Stimulated activated CD8-positive, alpha-beta memory T cell treated with anti-CD3 and anti-CD28 coated beads, Interleukin-4, amount 100 ng/mL, for 4 hours (primary cell): ENCODE measurements at places on chromosomes 12 and 14.

GRCh38 chr12:89040146-89040964 lies 311.9 kb downstream of the DUSP6 start:
- peak; percentile 59 for DNase-seq

DNA sequence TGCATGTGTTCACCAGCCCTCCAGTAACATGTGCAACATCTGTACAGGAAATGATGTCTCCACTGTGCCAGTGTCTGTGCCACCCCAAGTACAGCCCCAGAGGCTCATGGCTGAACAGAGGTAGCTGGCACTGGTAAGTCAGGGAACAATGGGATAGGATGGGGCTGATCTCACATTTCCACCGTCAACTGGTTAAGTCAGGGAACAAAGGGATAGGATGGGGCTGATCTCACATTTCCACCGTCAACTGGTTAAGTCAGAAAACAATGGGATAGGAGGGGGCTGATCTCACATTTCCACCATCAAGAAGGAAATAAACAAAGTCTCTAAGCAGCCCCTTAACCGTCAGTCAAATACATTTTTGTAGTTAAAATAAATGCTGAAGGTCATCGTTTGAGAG lies 246.6 kb downstream of the TMEM132D start:
- no peak for DNase-seq

GRCh38 chr12:116880817-116881324 lies 370 bp downstream of the HRK start:
- DNase-seq: no peak

GRCh38 chr14:94689985-94690400 lies 77.8 kb downstream of the SERPINA3 start:
- DNase-seq: no peak

DNA sequence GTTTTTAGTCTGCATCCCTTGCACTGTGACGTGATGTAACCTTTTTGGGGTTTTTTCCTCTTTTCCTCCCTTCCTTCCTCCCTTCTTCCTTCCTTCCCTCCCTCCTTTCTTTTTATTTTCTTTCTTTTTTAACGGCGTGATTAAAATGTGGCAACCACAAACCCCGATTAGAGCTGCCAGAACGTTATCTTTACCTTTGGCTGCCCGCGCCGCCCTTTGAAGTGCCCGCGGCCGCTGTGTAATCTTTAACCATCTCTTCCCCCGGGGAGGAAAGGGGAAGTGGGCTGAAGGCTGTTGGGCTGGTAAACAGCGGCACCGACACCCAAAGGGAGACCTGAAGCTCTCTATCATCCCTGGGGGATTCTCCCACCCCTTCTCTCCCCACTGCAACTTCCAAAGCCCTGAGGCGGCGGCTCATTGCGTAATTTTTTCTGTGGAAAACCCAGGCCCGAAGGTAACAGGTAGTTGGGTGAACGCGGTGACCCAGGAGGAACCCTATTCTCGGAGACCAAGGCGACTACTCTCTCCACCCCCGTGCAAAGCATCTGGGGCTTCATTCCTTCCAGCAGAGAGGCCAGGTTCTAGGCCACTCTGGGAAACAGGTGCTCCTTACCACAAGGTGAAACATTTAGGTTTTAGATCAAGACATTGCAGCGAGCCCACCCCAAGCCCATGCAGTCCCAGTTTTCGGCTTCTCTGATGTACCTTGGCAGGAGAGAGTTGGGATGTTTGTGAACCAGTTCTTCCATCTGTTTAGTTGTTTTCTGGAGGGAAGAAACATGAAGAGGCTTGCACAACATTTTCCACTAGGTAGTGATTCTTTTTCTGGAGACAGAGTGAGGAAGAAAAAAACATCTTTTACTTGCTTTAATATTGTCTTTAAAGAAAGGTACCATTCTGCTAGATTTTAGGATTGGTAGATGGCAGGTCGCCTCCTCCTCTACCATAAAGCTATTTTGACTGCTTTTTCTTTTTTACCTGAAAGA lies 1.5 kb downstream of the LGR5 start:
- DNase-seq: no peak

DNA sequence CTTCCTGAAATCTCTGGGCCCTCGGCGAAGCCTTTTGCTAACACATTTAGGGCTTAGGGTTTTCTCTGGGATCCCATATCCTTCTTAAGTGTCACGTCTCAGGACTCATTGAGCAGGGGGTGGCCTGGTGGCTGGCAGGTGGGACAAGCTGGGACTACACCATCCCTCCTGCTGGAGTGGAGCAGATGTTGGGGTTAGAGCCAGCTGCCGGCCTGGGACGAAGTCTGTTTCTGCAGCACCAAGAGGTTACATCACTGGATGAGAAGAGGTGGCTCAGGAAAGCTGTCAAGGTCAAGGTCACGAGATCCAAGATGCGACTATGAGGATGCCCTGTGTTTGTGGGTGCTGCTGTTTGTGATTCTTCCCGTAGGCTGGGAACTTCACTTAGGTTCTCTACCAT lies 16.3 kb downstream of the SMCO2 start:
- DNase-seq: no peak

DNA sequence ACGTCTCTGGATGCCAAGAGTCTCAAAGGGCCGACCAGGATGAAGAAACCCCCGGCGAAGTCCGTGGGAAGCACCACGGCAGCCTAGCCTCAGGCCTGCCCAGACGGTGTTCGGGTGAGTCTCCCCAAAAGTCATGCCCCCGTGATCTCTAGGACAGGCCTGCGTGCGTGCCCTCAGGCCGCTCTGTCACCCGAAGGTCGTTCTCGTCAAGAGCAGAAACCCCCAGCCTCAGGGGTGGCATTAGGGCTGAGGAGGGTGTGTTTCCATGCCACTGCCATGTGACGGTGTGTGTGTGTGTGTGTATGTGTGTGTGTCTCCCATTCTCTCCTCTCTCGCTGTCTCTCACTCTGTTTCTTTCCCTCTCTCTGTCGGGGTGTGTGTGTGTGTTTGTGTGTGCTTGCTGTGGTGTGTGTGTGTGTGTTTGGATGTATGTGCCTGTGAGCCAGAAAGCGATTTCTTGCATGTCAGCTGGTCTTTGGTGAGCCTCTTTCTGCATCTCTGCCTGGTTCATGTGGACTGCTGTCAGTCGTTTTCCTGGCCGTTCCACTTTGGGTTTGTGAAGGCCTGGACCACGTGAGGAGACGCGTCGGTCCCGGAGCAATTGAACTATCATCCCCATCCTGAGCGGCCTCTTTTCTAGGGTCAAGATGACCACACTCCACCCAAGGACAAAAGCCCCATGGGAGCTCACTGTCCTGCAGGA lies 772.5 kb upstream of the ALG10B start:
- no peak for DNase-seq

DNA sequence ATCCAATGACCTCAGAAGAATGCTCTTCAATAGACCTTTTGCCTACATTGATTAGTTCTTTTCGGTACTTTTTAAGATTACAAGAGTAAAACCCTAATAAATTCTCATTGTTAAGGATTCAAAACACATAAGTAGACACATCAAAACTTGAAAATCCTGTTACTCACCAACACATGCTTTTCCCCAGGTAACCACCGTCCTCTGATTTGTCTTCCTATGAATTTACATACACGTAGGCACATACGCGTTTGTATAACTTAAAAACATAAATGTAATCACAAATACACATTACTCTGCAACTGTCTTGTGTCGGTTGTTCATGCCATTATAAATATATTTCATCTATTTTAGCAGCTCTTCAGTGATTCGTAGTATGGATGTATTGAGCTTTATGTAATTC lies 910 bp upstream of the WASHC4 start:
- DNase-seq: no peak

- no peak for DNase-seq
Measured at GRCh38 chr14:44265246-44265645, 241.8 kb downstream of the FSCB start.

GRCh38 chr12:27554421-27555186 lies 30.6 kb downstream of the PPFIBP1 start:
- DNase-seq: no peak

GRCh38 chr12:112524676-112525425 lies 106.1 kb downstream of the PTPN11 start:
- no peak for DNase-seq

DNA sequence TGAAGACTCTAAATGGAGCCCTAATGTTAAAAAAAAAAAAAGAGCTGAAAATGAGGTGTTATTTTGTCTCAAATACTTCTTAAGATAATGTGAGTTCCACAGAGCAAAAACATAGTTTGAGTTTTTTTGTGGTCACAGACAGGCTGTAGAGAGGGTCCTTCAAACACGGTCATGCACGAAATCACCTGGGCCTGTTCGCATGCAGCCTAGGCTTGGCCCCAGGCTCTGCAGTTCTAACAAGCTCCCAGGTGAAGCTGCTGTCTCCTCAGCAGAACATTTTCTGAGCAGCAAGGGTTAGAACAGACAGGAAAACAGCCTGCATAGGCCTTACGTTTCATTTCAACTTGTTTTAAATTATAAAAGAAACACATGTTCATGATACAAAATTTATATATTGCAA lies 65.4 kb upstream of the TBPL2 start:
- no peak for DNase-seq

DNA sequence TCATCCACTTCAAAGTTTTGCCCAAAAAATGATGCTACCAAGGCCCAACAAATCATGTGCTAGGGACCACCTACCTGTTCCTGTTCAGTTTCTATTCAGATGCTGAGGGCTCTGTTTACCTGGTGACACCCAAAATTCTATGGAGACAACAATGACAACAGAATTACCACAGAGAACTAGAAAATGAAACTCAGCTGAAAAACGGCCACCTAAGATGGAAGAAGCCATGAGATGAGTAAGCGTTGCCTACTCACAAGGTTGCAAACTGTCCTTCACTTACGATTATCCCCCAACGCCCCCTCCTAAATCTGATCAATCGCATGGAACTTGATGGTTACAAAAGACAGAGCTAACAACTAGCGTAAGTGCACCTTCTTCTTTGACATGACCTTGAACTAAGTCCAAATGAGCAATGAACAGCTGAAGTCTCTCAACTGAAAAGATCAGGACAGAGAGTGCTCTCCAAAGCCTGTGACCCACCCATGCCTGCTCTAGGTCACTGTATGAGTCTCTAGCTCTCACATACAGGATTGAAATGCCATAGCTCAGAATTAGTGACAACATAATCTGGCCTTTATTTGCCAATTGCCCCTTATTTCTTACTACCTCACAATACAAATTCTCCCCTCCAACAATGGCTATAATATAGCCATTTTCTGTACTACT lies at the start of gene RNASE11:
Gene RNASE11 (minus strand): TSS at position 513 of the 666 bp plus-strand sequence.
- DNase-seq: no peak

DNA sequence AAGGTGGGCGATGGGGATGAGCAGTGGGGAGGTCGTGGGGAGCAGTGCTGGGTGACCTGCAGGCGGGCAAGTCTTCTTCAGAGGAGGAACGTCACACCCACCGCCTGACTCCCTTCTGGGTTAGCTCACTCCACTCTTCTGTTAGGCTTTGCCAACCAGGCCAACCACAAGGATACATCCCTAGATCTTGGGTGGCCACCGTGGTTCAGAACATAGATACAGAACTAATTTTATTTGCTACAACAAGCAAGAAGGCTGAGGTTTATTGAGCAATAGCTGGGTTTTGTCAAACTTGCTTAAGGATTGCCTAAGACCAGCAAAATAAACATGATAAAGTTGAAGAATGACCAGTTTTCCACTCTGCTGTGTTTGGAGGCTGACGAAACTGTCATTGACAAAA lies 109.4 kb downstream of the DACT1 start:
- no peak for DNase-seq

DNA sequence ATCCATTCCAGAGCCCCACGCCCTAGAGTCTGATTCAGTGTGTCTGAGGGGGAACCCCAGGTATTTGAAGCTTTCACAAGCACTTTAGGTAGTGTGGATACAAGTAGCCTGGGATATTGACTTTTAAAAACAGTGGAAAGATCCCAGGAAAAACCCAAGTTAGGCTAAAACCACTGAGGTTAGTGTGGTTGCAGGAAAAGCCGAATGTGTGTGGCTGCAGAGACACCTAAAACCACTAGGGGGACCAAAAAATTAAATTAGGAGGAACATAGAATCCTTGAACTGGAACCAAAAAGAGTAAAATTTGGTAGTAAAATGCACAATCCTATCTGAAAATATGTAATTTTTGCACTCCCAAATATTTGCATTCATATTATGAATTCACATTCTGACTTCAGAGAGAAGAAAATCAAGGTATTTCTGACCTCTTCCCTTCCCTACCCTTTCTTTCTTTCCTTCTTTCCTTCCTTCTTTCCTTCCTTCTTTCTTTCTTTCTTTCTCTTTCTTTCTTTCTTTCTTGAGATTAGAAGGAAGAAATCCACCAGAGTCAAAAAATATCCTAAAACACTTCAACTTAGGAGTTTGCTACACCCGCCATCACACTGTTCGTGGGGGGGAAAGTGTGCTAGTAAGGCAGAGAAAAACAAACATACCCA lies 37.8 kb downstream of the SLCO1A2 start:
- DNase-seq: no peak

DNA sequence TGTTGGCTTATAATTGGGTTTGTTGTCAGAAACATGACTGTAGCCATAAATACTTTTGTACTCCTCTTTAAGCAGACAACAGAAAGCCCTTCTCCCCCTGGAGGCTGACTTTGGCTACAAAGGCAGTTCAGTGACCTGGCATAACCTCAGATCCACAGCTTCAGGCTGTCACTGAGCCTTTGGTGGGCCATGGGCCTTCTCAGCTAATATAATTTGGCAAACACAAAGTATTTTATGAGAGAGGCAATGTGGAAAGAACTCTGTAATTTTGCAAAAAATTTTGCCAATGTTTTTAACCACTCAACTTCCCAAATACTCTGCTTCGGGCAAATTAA lies 15.5 kb upstream of the MGP start:
- no peak for DNase-seq

- DNase-seq: no peak
Measured at GRCh38 chr12:86787419-86787818, 531.2 kb upstream of the MGAT4C start.

DNA sequence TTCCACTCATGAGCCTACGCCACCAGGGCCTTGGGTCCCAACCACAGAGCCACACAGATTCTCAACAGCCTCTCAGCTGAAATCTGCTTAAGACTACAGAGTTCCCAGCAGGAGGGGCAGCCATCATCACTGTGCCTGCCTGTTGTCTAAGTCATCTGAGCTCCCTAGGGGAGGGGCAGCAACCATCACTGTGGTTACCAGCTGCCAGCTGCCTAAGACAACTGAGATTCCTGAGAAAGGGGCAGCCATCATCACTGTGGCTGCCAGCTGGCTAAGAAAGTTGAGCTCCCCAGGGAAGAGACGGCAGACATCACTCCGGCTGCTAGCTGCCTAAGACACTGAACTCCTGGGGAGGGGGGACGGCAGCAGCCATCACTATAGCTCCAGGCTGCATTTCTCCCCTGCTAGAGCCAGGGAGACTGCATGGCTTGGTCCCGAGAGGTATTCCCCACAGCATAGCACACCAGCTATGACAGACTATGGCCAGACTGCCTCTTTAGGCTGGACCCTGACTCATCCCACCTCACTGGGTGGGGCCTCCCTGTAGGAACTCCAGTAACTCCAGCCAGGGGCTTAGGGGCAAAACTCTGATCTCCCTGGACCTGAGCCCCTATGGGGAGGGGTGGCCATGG lies 37.2 kb upstream of the C14orf132 start:
- no peak for DNase-seq

DNA sequence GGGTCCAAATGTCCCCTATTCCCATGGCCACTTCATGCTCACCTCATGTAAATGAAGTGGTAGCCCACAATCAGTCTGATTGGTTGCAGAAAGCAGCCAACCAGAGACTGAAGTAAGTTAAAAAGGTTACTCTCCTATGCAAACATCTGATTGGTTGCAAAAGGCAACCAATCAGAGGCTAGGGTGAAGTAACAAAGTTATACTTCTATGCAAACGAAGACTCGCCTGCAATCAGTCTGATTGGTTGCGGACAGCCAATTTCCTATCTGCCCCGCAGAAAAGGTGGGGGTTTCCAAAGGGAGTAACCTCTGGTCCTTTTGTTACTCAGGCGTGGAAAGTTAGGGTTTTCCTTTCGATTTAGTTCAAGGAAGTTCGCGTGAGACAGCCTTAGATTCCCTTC lies 208.1 kb upstream of the NEDD1 start:
- DNase-seq: no peak

- DNase-seq: no peak
Measured at GRCh38 chr12:117049295-117049694, 49.9 kb downstream of the TESC start.
